GDM1 (cell line): ENCODE measurements at places on chromosomes 6 and 20.

DNA sequence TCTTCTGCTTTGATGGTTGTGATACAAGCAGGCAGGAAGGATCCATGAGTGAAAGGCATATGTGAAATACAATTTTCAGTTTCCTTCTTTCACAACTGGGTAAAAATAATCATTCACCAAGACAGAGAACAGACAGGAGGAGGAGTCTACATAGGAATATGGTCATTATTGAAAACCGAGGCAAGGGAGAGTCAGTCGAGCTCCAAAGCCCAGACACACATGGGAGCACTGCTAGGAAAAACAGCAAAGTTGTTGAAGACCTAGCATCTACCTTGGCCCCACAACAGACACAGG is 260.6 kb downstream of the ERMARD start:
- no peak for DNase-seq

- no peak for DNase-seq
Measured at GRCh38 chr6:157551041-157551832, 170.2 kb downstream of the ZDHHC14 start.

DNA sequence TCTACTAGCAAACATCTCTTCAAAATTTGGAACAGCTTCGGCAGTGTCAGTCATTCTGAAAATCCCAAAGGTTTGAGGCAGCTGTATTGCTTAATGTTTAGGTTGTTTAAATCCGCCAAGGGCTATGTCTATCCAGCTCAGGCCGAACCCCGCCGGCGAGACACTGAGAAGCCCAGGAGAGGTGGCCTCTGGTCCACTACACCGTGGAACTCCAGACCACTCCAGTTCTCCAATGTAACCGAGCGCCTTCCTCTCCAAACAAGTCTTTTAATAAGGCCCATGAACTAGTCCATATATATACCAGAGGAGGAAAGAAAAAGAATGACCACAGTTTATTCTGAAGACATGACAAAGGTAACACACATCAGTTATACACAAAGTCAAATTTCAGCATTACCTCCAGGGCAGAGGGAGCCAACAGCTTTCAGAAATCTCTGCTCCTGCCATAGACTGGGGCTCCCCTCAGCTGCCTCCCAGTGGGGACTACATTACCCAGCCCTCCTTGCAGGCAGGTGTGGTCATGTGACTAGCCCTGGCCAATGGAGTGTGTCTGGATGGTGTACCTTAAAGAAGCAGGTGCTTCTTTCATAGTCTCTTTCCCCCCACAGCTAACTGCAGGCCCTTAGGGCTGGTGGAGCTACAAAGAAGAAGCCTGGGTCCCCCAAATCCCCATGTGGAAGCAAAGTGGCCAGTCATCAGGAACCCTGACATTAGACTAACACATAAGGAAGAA is at the start of gene RAMACL:
Gene RAMACL (minus strand): TSS at position 255 of the 733 bp plus-strand sequence. CDS start 201 bp downstream, at position 54.
- no peak for DNase-seq

DNA sequence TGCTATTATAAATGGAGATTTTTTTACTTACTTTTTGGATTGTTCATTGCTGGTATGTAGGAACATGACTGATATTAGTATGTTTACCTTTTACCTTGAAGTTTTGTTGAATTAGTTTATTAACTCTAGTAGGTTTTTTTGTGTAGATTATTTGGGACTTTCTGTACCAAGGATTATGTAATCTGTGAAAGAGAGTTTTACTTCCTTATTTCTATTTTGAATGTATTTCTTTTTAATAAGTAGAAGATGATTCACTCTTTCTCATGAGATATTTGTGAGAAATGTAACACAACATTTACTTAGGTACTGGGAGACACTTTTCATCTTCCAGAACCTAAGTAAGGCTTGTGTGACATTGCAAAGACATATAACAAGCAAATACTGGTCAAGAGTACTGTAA is 473.9 kb upstream of the HS3ST5 start:
- no peak for DNase-seq

GRCh38 chr20:34120213-34120612 is 8.2 kb upstream of the EIF2S2 start:
- no peak for DNase-seq

- DNase-seq: no peak
Measured at GRCh38 chr6:128131566-128131965, 230.7 kb upstream of the THEMIS start.

- no peak for DNase-seq
Measured at GRCh38 chr6:134082191-134082590, 29.8 kb upstream of the SLC2A12 start.

GRCh38 chr20:25457886-25458680 is 50.6 kb downstream of the GINS1 start:
- DNase-seq: no peak

- no peak for DNase-seq
Measured at GRCh38 chr6:109083657-109084056, 11.0 kb downstream of the SESN1 start.

GRCh38 chr6:35055891-35056290 is 85.2 kb downstream of the TCP11 start:
- DNase-seq: no peak

DNA sequence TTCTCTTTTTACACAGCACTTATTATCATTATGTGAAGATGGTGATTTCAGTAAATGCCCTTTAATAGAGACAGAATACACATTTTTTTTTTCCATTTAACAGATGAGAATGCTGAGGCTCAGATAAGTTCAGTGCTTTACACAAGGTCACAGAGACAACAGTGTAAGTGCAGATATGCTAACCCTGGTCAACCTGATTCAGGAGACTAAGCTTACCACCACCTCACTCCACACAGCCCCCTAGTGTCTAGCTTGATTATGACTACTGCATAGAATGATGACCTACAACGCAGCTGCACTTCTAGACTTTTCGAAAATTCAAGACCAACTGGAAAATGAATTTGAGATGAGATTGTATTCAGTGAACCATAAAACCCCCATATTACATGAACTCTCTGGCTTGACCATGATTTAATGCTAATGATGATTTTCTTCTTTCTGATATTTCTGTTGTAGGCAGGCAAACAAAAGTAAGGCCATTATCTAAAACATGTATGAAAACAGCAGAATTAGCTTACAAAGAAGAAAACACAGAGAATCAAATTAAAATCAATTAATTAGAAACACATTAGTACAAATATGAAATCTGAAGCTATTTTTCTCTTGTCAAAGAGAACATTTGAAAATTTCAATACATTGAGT is 212.1 kb upstream of the PHACTR1 start:
- peak; percentile 32 for DNase-seq

DNA sequence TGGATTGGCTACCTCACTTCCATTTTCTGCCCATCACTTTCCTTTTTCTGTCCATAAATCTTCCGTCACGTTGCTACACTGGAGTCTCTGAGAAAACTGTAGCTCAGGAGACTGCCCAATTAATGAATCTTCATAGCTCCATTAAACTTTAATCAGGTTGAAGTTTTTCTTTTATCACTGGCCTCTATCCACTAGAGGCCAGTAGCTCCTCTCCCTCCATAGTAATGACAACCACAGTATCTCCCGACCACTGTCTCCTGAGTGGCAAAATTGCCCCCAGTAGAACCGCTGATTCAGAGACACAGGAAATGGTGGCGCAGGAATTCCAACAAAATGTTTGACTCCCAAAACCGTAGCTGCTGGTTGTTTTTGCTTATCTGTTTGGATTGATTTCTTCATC is 18.4 kb upstream of the DOK5 start:
- DNase-seq: no peak

- no peak for DNase-seq
Measured at GRCh38 chr6:31037682-31038081, 27.4 kb downstream of the MUC22 start.

GRCh38 chr6:167559675-167560479 is 235.0 kb downstream of the TTLL2 start:
- no peak for DNase-seq

DNA sequence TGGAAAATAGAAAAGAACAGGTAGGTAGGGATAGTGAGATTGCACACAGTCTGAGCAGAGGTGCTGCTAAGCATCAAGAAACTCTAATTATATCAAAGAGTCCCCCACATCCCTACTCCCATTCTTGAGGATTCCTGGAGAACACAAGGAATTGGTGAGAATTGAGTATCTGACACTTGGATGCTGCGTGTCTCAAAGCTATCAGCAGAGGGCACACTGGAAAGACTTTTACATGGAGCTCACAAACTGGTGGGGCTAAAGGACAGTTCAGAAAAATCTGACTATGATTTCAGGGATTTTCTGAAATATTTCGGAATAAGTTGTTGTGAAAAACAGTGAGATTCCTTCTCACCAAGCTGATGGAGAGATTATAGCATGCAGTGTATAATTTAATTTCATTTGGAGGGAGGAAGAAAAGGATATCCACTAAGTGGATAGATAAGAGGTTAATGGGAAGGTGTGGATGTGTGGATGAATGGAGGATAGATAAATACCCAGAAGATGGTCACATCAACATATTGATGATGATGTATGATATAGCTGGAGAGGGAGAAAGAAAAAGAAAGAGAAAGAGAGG is 215.4 kb upstream of the DEFB112 start:
- no peak for DNase-seq

- DNase-seq: no peak
Measured at GRCh38 chr20:19110881-19111460, 101.5 kb upstream of the SLC24A3 start.

GRCh38 chr6:118993803-118994251 is 58.9 kb upstream of the MCM9 start:
- DNase-seq: no peak

DNA sequence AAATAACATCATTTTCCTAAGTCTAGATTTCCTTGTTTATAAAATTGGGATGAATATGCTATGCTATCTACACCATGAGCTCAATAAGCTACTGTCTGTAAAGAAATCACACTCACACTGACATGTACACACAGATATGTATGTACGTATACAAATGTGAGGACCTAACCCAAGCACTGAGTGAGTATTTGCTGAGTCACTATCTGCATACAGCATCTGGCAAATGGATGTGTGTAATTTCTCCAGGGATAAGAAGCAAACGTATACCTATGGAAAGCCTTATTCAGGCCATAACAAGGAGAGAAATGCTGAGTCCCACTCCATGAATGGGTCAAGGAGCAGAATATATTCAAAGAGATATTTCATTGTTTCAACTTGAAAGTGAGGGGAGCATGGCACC is 153.9 kb downstream of the LPA start:
- DNase-seq: no peak

GRCh38 chr20:22400440-22400839 is 183.9 kb downstream of the FOXA2 start:
- DNase-seq: no peak

GRCh38 chr6:25637211-25637610 is 14.8 kb upstream of the SCGN start:
- no peak for DNase-seq

- DNase-seq: peak; percentile 0
Measured at GRCh38 chr6:73028124-73028766, 197.1 kb downstream of the KHDC1L start.
